ENCODE measurements at places on chromosomes 3 and 15.

DNA sequence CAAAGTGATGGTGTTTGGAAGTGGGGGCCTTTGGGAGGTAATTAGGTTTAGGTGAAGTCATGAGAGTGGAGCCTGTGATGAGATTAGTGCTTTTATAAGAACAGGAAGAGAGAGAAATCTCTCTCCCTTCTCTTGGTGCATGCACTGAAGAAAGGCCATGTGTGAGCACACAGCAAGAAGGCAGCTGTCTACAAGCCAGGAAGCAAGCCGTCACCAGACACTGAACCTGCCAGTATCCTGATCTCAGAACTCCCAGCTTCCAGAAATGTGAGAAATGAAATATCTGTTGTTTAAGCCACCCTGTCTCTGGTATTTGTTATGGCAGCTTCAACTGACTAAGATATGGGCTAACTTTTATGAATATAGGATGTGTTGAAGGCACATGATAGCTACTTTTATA is 72.6 kb downstream of the REC114 start:
- DNase-seq = no peak

DNA sequence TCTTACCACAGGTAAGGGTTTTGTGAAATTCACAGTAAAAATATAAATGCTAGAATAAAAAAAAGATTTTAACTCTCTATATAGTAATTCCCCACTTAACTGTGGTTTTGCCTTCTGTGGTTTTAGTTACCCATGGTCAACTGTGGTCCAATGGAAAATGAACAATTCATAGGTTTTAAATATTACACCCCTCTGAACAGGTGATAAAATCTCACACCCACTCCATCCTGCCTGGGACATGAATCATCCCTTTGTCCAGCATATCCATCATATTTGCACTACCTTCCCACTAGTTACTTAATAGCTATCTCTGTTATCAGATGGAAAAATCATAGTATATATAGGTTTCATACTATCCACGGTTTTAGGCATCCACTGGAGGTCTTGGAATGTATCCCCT is 49.2 kb downstream of the HDGFL3 start:
- no peak for DNase-seq

DNA sequence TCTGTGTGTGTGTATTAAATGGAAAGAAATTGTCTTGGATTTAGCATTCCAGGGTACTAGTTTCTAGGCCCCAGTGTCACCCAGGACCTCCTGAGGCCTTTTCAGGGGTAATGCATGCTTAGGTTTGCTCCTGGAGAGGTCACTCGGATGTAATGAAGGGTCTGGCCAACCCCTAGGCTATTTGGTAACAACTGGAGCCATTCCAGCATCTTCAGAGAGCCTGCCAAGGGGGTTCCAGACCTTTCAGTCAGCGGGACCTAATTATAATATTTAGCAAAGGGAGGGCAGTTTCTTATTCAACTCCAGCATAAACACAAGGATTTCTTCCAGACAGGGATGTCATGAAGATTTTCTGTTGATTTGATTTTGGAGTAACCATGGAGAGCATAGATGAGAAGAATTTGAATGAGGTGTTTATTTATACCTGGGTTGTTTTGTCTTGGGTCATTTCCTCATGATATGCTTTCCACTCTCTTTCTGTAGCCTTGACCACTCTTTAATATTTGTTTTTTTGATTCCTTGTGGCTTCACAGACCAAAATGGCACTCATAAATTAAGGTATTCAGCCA is 17.4 kb downstream of the KAT2B start:
- DNase-seq = no peak

GRCh38 chr15:32705446-32705845 is 12.4 kb upstream of the GREM1 start:
- no peak for DNase-seq

DNA sequence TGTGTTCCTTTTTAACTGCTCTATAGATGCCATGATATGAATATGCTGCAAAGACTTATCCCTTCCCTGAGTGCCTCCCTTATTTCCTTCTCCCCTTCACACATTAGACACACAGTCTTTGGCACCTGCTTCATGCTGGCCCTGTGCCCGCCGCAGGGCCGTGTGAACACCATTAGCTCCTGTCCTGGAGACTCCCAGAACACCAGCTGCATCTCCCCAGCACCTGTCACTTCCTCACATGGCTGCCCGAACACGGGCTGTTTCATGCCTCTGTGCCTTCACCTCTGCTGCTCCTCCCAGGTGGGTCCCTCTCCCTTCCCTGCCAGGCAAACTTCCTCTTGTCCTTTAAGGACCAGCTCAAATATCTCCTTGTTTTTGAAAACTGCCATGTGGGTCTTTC is 40.5 kb upstream of the SEC13 start:
- DNase-seq = no peak

- DNase-seq = no peak
Measured at GRCh38 chr3:51888463-51889105, 13.2 kb upstream of the IQCF5 start.

- DNase-seq = no peak
Measured at GRCh38 chr15:79045041-79045440, 45.5 kb downstream of the RASGRF1 start.

DNA sequence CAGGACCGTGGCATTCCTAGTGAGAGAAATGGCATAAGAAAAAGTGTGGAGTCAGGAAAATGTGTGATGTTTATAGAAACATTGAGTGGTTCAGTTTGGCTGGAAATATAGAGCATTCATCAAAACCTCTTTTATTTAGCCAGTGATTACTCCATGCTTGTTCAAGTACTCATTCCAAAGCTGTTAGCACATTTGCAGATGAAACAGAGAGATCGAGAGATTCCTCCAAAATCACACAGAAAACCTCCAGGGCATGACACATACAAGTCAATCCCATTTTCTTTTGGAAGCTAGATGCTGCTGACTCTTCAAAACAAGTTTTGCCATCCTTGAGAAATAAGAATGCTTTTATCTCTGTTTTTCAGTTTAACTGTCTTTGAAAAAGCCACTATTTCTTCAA is 11.5 kb upstream of the MB21D2 start:
- no peak for DNase-seq

Data from cortex of kidney (tissue), 1 donor.